ENCODE measurements at places on chromosomes 2 and 18.

- no peak for DNase-seq
Observed at GRCh38 chr2:227780981-227781615, 32.5 kb upstream of the CCL20 start.

GRCh38 chr18:58970943-58971790 is 106.5 kb downstream of the ZNF532 start:
- DNase-seq: no peak

- no peak for DNase-seq
Observed at GRCh38 chr2:24399434-24400206, 39.3 kb upstream of the ITSN2 start.

DNA sequence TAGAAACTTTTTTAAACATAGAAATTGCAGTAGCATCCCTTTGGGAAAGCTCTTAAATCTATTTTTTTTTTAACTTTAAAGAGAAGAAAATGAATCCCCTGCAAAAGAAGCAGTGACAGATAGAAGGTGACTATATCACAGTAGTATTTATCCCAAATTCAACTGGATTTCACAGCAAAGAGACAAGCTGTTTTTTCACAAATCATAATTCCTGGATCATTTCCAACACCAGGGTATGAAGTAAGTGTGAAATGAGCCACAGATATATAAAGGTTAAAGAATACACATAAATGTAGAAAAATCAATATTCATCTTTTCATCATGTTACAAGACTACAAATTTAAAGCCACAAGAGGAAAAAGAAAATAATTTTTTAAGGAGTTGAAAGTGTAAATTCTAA is 1404.9 kb upstream of the NXPH2 start:
- no peak for DNase-seq

All from amniotic epithelial cell (primary cell).